ENCODE measurements at places on chromosomes 13 and 19. TPM values are rescaled to one million over a fixed set of nuclear protein-coding genes. Genes with fewer than 3 reads are reported as not detected.

- peak; percentile 71 for DNase-seq
These were observed 2.3 kb downstream of the ZNF414 start for GRCh38 chr19:8511573-8512101.

Gene NLRP4
- total RNA-seq: not detected

Gene KLK3
- total RNA-seq: 4.8 TPM

- DNase-seq: no peak
These were observed 20.9 kb upstream of the C1QTNF9B start for GRCh38 chr13:23918208-23918607.

GRCh38 chr13:85503797-85504196 is 295.4 kb downstream of the SLITRK6 start:
- DNase-seq: no peak

Gene RPS16
- total RNA-seq: 1,270 TPM

Gene TMEM259
- total RNA-seq: 190 TPM

GRCh38 chr13:59111751-59112171 is 1052.0 kb downstream of the DIAPH3 start:
- no peak for DNase-seq

Gene LMTK3
- total RNA-seq: 0.48 TPM

GRCh38 chr19:42606660-42607351 is 12.1 kb upstream of the CEACAM8 start:
- peak; percentile 77 for DNase-seq

GRCh38 chr13:30829145-30829832 is 76.8 kb upstream of the MEDAG start:
- no peak for DNase-seq

GRCh38 chr19:10262771-10263170 is 8.1 kb upstream of the ICAM1 start:
- DNase-seq: no peak

- DNase-seq: no peak
These were observed 8.7 kb downstream of the NR2F6 start for GRCh38 chr19:17236811-17237543.

DNA sequence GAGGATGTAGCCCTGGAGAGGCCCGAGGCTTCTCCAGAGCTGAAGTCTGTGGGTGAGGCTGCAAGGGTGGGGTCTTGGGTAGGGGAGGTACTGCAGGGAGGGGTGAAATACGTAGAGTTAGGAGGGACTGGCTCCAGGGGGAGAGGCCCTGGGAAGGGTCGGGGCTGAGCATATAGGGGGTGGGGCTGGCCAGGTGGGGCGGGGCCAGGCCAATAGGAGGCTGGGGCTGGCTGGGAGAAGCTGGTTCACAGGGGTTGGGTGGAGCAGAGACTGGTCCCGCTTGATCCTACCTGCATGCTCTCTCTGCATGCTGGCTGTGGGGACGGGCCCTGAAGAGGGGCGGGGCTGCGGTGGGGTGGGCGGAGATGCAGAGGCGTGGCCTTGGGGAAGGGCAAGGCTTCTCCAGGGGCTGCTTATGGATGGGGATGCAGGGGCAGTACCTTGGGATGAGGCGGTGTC is 51.9 kb downstream of the CELF5 start:
- DNase-seq: peak; percentile 82

Gene CYP2S1
- 45.4 TPM for total RNA-seq
